ENCODE measurements at places on chromosomes 6 and 20.

- DNase-seq = peak; percentile 84
Measured at GRCh38 chr6:21928827-21929226, 335.3 kb downstream of the SOX4 start.

DNA sequence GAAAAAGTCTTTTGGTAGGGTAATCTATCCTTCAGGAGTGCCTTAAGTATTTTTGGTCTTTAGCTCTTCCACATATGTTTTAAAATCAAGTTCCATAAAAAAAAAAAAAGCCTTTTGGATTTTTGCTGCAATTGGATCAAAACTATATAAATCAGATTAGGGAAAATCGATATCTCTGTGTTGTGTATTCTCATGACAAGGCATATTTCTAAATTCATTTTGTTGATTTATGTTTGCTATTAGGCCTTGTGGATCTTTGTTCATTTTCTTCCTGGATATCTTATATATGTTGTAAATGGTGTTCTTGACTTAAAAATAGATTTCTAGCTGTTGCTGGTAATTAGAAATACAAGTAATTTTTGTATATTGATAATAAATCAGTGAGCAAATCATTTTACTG, 8.8 kb downstream of the HSF2 start:
- no peak for DNase-seq

DNA sequence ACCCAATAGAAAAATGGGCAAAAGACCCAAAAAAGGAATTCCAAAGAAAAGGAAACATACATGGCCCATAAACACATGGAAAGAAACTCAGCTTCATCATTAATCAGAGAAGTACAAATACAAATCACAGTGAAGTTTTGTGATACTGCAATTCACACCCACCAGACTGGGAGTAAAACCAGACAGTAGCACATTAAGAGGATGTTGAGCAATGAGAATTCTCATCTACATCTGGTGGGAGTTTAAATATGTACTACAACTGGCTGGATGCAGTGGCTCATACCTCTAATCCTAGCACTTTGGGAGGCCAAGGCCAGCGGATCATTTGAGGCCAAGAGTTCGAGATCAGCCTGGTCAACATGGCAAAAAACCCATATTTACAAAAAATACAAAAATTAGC, 125.7 kb upstream of the PHACTR1 start:
- DNase-seq = no peak

- no peak for DNase-seq
Measured at GRCh38 chr6:135403584-135403983, 94.0 kb downstream of the AHI1 start.

DNA sequence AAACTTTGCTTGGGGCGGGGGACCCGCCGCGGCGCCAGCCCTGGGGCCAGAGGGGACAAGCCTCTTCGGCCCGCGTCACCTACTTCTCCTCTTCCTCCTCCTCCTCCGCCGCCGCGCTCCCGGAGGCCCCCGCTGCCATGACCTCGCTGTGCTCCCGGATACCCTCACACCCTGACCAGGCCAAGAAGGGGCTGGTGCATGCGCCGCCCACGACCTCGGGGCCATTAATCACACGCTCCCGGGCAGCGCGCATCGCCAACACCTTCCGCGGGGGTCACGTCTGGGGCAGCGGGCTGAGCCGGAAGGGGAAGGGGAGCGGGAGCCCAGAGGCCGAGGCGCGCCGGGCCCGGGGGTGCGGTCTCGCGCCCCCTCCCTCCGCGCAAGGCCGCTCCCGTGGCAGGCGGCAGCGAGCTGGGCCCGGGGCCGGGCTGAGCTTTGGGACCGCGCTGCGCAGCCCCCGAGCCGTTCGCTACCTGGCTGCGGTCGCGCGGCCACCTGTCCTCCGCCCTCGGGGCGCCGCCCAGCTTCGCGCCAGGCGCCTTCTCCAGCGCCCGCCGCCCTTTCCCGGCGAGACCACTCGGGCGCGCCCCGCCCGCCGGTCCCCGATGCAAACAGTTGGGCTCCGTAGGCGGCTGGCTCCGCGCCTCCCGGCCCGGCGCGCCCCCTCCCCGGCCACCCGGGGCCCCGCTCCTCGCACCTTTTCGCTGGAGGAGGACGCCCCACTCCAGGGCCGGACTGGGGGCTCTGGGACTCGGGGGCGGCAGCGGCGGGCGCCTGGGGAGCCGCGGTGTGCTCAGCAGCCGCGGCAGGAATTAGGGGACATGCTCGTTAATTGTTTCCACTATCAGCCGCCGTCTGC, 575 bp upstream of the CNR1 start:
- peak; percentile 14 for DNase-seq

DNA sequence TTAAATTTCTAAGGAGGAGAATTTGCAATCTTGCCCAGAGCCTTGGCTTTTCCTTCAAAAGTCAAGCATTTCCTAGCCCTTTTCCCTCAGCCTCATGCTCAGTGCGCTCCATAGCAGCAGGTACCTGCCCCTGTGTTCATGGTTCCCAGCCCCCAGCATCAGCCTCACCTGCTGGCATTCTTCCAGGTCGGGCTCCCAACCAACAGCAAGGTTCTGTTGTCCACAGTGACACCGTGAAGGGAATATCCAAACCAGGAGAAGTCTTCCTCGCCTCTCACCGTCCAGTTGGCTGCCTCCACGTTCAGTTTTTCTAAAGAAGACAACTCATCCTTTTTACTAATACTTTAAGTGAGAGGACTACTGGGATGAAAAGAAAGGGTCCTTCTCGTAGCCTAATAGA, 42.7 kb downstream of the GPLD1 start:
- no peak for DNase-seq

GRCh38 chr20:51446656-51447055, 95.9 kb downstream of the NFATC2 start:
- DNase-seq = no peak

DNA sequence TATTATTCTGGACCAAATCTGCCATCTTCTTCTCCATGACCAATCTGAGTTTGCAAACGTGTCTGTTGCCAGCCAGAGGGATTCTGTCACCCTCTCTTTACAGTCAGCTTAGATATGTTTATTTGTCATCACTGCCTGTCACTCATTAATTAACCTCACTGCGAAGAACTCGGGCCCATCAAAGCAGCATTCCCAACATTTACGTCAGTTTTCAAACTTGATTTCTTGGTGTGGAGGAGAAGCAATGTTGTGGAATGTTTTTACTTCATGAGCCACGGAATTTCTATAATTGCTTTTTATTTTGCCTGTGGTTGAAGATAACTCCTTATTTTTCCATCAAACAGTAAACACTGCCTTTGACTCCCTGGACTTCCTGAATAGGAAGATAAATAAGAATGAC, 91.8 kb upstream of the CNKSR3 start:
- no peak for DNase-seq

DNA sequence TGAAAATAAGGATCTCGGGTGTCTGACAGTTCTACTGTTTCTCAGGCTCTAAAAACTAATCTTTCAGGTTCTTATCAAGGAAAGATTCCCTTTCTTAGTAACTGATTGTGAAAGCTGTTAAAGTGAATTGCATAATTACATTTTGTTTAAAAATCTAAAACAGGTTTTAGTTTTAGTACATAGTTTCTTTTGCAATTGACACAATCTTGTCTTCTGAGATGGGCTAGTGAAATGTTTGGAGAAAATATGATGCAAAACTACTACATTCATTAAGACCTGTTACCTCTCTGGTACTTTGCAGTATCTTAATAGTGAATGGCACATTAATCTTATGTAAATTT, 298.4 kb downstream of the UTRN start:
- peak; percentile 40 for DNase-seq

DNA sequence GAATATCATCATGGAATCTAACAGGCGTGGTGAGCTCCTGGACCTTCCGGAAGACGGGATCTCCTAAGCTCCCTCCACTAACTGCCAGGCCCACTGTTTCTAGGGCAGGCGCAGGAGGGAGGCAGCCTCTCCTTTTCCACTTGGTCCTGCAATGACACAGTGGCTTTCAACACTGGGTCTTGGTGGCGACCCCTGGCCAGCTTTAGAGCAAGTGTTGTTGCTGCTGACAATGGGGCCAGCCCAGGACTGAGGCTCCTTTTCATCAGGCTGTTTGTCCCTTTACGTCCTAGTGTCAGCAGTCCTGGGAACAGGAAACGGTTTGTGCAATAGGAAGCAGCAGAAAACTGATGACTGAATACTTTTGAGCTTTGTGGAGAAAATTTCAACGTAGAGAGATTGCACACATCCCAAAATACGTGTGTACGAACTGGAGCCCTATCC, 9.7 kb upstream of the QKI start:
- no peak for DNase-seq

DNA sequence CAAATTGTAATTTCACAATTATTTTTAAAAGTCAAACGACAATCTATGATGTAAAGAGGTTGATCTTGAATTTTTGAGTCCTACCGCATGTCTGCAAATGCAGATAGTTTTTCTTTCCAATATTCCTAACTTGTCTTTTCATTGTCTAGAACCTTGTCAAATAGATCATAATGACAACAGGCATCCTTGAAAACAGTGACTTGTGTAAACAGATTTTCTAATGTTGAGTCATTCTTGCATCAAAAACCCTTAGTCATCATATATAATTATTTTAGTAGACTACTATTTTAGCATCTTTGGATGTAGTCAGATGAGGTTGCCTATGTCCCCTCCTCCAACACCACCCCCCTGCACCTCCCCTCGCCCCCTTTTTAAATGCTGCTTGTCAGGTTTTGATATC, 43.8 kb downstream of the BMP6 start:
- no peak for DNase-seq

DNA sequence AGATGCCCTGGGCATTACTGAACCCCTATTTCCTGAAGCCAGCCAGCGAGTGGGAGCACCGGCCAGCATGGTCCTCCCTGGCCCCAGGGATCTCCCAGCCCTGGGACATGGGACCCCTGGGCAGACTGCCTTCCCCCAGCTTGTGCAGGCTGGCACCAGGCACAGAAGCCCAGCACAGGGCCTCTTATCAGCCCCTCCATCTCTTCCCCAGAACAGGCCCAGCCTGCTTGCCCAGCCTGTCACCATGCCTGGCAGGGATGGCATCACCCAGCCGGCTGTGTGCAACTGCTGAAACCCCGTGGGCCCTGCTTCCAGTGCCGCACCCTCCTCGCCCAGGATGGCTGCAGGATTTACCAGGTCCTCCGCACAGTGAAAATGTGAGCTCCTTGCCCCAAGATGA, 6.1 kb upstream of the OSBPL2 start:
- no peak for DNase-seq

- peak; percentile 43 for DNase-seq
Measured at GRCh38 chr6:30885481-30885998, 1.2 kb downstream of the DDR1 start.

DNA sequence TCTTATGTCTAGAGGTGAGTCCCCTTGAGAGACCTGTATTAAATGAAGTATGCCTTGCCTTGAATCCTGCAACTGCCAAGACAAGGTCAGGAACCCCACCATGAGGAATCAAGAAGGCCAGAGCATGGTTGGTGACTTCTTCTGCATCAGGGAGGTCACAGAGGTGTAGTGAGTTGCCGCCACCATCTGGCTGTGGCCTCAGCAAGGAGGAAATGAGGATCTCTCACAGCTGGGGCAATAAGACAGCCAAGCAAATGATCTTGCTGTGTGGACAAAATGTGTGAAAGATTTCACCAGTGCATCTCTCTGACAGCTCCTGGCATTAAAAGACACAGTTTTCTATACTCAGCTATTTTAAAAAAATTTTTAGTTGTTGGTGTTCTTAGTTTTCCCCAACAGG, 611.0 kb downstream of the DOK5 start:
- no peak for DNase-seq

GRCh38 chr20:2255926-2256531, 39.8 kb upstream of the TGM3 start:
- DNase-seq = no peak

- DNase-seq = no peak
Measured at GRCh38 chr20:51311636-51312479, 230.7 kb downstream of the NFATC2 start.
